ENCODE measurements at places on chromosomes 2 and 18.

- peak; percentile 75 for DNase-seq
These were observed 178.7 kb downstream of the EN1 start for GRCh38 chr2:118668431-118669424.

DNA sequence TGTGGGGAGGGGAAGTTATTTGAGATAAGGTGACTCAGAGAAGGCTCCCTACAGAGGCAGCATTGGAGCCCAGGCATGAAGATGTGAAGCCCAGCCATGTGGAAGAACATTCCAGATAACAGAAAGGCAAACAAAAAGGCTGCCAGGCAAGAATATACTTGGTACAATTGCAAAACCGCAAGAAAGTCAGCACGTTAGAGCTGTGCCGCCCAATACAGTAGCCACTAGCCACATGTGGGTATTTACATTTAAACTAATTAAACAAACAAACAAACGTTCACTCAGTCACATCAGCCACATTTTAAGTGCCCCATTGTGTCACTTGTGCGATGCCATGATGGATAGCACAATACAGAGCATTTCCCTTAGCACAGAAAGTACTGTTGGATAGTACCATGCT is 179.6 kb downstream of the SATB2 start:
- peak; percentile 21 for DNase-seq

- no peak for DNase-seq
These were observed 47.7 kb downstream of the HS6ST1 start for GRCh38 chr2:128270672-128271596.

DNA sequence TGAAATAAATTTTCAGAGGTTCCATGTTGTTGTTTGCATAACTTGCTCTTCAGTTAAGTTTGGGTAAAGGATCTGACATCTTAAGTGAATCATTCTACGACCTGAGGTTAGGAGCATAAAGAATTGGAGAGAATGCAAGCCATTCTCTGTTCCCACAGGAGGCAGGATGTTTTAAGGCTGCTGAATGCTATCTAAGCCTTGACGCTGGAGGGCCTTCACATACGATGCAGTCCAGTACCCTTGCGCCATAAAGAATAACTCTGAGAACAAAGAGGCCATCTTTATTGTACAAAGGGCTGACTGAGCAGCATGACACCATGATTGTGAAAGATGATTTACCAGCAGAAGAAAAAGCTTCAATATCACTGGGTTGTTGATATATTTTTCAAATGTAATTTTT is 198.4 kb downstream of the NYAP2 start:
- no peak for DNase-seq

- no peak for DNase-seq
These were observed 247.9 kb downstream of the HDAC4 start for GRCh38 chr2:239152916-239153305.

DNA sequence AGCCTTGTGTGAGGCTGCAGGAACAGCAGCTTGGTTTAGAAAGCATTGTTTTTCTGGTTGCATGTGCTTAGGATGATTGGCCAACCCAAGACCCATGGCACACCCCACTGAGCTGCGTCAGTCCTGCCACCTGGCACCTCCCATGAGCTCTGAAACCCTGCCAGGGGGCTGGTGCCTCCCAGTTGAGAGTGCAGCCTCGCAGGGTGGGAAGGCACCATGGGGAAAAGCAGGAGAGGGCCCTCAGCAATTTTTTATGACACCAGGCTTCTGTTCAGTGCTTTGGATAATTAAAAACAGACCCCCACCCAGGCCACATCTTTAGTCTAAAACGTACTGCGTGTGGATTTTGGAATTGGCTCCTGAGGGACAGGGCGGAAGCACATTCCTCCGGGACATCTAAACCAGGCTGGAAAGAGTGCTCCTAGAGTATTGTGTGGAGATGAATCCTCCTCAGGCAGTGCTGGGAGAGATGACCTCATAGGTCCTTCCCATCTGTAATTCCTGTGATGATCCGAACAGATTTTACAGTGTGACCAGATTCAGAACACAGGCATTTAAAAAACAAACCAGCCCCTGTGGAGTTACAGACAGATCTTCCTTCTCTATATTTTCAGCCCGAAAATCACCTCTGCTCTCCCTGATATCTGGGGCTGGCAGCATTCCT is 438.3 kb downstream of the ZNF521 start:
- no peak for DNase-seq

GRCh38 chr2:150341982-150342680 is 145.3 kb downstream of the RND3 start:
- peak; percentile 66 for DNase-seq

DNA sequence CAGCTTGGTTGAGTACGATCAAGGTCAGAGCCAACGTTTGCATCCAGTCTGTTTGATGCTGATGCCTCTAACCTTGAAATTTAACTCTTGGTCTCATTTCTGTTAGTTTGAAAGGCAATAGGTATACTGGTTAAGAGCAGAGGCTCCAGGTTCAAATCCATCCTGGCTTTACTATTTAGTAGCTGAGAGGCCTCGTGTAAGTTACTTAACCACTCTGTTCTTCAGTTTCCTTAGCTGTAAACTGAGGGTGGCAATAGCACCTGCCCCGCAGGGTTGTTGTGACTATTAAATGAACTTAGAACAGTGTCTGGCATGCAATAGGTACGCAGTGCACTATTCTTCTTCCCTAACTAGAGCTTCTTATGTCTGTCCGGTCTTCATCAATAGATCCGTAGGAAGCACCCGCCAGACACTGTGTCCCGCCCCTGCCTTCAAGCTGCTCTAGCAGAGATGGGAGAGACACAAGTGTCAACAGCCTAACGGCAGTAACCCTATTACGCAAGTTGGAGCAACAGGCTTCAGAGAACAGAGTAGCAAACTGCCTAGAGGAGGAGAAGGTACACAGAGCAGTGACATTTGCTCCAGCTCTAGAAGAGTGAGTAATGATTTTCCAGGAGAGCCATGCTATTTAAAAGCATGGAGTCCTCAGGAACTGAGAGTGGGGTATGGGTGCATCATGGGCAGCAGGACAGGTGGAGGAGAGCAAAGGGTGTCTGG is 62.7 kb upstream of the ST3GAL5 start:
- no peak for DNase-seq

- DNase-seq = no peak
These were observed 63.8 kb downstream of the TMEM237 start for GRCh38 chr2:201579536-201579935.

DNA sequence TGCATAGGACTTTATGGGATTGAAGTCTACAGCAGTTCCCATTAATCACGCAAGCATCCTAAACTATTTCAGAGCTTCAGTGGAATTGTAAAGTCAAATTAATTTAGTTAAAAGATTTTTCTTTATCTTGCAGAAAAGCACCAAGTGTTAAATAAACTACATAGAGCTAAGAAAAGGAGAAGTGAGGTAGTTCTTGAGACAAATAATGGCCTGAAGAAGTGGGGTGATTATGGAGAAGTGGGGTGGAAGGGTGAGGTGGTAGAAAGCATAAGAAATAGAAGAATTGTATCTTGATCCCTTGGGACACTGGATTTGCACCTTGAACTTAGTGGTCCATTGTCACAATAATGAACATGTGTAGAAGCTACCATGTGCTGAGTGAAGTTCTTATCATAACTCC is 121.7 kb upstream of the LINC00305 start:
- no peak for DNase-seq

- DNase-seq = peak; percentile 77
These were observed 16.4 kb upstream of the HNMT start for GRCh38 chr2:137947728-137948336.

GRCh38 chr2:148796735-148797512 is 78.1 kb upstream of the KIF5C start:
- no peak for DNase-seq

DNA sequence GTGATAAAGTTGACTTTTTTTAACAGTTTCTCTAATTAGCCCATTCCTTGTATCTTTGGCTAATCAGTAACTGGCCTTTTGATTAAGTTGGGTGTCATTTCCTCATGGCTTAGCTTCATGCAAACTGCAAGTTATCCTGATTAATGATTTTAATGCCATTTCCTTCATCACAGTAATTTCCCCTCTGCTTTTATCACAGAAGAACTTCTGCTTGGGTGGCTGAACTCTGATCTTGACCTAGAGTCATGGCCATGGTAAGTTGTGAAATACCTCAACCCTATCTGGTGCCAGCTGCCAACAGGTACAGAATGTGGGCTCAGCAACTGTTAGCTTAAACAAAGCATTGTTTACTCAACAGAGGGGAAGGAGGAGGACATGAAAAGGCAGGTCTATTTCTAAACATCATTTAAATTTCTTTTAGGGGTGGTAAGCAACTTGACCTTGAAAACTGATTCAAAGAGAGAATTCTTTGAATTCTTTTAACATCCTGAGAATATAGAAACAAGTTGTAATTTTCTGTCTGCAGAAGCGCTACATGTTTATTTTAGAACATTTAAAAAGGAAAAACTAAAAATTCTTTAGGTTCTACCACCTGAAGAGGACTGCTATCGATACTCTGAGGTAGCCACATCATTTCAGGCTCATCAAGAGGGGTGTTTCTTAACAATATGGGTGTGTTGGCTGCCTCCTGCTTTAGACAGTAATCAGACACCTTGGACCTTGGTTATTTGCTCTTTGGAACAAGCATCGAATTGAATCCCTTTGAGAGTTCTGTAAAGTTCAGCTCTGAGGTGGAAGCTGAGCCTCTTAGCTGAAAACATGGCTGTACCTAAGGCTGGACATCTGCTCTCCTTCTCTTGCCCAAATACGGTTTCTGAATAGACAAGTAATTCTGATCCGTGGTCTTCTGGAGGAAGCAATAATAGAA is 39.7 kb downstream of the ANXA4 start:
- DNase-seq = peak; percentile 46

DNA sequence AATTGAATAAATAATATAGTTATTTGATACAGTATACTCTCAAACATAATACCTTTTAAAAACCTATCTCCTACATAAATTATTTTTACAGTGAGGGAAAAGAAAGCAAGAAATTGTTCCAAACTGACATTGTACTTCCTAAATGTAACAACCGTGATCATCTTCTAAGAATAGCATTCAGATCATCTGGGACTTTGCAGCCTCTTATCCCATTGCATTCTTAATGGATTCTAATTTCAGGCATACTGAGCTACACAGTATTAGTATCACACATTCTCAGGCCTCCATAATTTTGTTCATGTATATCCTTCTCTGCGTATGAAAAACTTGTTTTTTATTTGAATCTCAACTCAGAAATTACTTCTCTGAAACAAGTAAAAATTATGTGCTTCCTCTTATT is 1134.7 kb upstream of the CDH2 start:
- DNase-seq = no peak

DNA sequence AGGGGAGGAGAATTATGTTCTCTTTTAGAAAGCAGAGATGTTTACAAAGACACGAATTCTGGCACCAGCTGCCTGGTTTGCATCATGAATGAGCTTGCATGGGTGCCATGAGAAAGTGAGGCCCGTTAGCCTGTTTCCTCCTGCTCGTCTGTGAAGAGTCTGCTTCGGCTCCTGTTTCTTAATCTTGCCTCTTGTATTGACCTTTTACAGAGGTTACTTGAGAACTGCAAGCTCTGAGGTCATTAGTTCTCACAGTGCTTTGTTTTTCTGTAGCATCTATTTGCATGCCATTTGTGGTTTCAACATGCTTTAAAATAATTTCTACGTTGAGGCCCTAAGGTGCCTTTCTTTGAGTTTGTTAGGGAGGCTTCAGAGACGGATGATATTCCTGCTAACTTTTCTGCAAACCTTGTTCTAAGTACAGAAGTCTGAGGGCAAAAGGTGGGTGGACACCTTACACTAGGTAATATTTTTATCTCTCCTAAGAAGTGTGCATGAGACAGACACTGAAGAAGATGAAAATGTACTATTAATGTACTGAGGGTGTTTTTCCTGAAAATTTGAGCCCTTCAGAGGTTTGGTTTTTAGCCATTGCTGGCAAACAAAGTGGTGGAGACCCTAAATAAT is 53.4 kb upstream of the LINC00305 start:
- DNase-seq = no peak

GRCh38 chr2:113232123-113232522 is 46.6 kb downstream of the PAX8 start:
- no peak for DNase-seq

DNA sequence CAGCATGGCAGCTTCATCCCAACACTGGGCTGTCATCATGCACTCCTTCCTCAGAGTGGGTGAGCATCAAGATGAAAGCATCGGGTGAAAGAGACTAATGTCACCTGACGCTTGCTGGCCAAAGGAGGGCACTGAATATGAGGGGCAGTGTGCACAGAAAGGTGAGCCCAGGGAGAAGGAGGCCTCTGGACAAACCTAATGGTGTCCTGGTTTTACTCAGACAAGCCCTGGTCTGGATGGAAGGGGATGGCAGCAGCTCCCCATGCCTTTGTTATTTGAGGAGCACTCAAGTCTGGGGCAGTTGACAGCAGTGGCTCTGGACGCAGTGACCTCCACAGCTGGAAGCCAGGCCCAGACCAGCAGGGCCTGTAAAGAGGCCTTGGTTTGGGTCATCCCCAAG is 209.7 kb downstream of the SMAD2 start:
- no peak for DNase-seq

DNA sequence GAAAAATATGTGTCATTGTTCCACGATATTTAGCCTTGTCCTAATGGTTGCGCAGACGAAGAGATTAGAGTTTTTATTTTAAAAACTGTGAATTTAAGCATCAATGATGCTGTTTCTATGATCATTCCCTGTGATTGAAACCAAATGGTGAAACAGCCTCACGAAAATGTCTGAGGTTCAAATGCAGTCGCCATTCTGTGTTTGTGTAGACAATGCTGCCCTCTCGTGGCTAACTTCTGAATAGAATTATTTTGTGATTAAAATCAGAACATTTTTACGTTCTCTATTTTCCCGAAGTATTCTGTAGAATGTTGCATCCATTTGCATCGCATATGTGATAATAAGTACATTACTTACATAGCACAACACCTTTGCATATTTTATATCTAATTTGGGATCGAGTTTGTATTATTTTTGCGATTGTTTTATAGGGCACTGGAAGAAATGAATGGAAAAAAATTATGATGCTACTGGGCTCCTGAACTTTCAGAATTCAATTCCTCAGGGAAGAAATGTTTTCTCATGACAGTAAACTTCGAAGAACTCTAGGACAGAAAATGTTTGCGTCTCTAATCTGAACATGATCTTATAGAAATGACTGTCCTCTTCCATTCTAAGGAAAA is 54.8 kb upstream of the CREB1 start:
- DNase-seq = peak; percentile 70

GRCh38 chr2:215848698-215849097 is 164.7 kb downstream of the MREG start:
- DNase-seq = no peak

- peak; percentile 63 for DNase-seq
These were observed at the start of gene KLHL41 for GRCh38 chr2:169509298-169509885. TSS of gene KLHL41 (plus strand) at chr2:169509702. CDS start at chr2:169509779, 77 bp downstream.
